ENCODE measurements at places on chromosomes 3 and 15.
A peak's percentile ranks its signal among the peaks of the same experiment; 100 is the strongest.

- no peak for DNase-seq
Measured at GRCh38 chr15:61201322-61201721, 27.8 kb downstream of the RORA start.

- DNase-seq, result no peak
Measured at GRCh38 chr3:114144909-114145688, 33.8 kb downstream of the DRD3 start.

GRCh38 chr3:46719044-46719565 lies 1.4 kb upstream of the PRSS50 start:
- no peak for DNase-seq

- no peak for DNase-seq
Measured at GRCh38 chr3:5227812-5228211, 40.3 kb downstream of the EDEM1 start.

DNA sequence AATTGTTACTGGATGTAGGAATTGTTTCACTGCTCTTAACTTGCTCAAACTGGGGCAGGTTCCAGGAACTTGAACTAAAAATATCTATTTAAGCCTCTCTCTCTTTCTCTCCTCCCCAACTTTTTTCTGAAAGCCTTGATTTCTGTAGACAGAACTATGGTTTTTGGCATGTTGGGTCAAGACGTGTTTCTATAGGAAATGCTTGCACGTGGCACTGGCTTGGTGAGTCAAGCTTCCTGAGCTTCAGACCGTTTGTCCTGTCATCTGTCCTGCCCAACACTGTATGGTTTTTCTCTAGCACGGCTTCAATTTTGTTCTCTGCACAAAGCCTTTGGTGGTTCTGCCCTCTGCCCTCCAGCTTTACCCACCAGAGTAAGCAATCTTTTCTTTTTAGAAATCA lies 13.5 kb downstream of the EAF1 start:
- peak; percentile 42 for DNase-seq

Measured in CD4-positive, alpha-beta T cell treated with Interferon alpha-2 for 1 hour (primary cell).